Forelimb muscle (tissue), 1 donor: ENCODE measurements at places on chromosomes 3 and 15. TPM values are rescaled to one million over a fixed set of nuclear protein-coding genes. Genes with fewer than 3 reads are reported as not detected.

- no peak for DNase-seq
These were observed 28.0 kb downstream of the PTPN9 start for GRCh38 chr15:75551091-75551490.

DNA sequence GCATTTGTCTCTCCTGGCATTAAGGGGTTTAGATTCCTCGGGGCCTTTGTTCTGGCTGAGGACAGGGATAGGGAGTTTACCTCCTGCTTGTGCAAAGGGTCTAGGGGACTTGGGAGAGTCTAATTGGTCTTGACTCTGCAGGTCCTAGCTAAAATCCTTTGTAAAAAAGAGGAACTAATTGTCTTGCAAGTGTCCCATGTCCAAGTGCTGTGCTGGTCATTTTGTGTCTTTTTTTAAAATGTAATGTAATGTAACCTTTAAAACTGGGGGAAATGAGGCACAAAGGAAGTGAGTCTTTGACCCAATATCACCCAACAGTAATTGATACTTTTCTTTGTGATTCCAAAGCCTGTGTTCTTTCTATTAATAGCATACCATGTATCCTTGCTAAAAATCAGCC is 14.9 kb upstream of the C3orf80 start:
- DNase-seq, result no peak

DNA sequence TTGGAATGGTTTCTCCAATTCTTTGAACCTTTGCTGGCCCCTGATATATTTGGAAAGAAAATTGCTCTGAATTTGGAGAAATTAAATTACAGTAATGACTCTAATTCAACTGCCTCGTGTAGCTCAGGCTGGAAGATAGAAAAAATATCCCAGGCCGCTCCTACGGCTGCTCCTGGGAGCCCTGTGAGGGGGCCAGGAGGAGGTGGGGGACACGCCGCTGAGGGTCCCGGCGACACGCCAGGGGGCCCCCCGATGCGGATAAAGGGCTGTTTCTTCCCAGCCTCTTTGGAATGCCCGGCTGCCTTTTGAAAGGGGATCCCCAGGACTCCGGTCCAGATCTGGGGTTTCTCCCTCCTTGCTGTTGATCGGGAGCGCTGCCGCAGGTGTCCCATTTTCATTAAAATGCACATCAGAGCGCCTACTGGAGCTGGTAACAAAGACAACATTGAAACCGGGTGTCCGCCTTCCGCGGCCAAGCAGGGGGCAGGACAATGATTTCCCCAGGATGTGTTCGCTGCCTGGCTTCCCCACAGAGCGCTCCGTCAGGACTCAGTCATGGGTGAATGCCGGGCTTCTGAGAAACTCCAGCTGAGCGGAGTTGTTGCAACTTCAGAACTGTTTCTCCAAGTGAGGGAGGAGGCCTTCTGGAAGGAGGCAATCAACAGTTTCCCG is 200.1 kb upstream of the KBTBD8 start:
- DNase-seq, result no peak

DNA sequence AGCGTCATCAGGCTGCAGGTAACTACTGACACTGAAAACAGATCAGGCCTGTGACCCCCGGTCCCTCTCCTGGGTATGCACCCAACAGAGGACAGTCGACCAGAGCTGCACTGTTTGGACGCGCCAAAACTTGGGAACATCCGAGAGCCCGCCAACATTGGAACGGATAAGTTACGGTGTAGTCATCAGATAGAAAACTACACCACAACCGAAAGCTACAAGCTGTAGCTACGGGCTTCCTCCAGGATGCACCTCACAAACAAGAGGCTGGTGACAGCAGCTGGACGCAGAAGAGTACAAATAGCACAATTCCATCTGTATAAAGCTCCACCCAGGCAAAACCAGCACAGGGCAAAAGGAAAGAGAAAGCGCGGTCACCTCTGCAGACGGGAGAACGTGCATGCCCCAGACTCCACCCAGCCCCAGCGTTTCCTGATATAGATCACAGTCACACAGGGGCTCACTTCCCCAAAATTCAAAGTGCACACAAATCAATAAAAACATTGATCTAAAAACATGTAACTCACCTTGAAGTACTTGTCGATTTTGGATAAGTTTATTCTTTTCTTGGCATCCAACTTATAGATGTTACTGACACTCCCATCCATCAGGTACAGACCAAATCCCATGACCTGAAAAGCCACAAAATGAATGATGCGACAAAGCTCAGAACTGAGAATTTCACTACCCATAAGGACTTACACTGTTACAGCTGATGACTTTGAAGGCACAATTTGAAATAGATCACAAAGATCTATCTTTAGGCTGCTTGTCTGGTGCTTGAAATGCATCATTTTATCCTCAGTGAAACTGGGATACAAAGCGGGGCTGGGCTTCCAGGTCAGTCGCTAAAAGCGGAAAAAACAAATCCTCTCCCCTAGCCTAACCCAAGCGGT is 43.3 kb downstream of the CYFIP1 start:
- DNase-seq, result no peak

DNA sequence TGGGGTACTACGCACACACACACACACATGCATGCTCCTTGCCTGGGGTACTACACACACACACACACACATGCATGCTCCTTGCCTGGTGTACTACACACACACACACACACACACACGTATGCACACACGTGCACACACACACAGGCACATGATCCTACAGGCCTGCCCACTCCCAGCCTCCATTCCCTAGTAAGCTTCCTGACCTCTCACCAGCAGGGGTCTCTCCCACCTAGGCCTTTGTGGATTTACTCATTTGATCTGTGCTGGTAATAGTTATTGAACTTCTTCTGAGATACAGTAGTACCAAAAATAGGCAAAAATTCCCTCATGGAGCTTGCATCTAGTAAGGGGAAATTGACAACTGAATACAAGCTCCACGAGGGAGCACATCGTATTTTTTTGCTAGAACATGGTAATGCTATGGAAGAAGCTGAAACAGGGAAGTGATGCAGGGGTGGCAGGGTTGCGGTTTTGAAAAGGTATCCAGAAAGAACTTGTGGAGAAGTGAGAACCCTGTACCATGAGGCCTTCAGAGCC is 19.1 kb downstream of the TTC21A start:
- no peak for DNase-seq

GRCh38 chr15:68175526-68175925 is 29.6 kb downstream of the CALML4 start:
- no peak for DNase-seq

DNA sequence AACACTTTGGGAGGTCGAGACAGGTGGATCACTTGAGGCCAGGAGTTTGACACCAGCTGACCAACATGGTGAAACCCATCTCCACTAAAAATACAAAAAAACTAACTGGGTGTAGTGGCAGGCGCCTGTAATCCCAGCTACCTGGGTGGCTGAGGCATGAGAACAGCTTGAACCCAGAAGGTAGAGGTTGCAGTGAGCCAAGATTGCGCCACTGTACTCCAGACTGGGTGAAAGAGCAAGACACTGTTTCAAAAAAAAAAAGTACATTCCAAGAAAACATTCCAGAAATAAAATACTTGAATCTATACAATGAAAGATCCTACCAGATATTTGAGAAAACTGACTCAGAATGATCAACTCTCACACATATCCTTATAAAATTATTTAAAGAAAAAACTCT is 30.4 kb downstream of the TFDP2 start:
- DNase-seq, result no peak

- no peak for DNase-seq
These were observed 38.2 kb upstream of the PLCL2 start for GRCh38 chr3:16846373-16847080.

GRCh38 chr3:129259612-129260477 is 10.4 kb downstream of the COPG1 start:
- no peak for DNase-seq

- DNase-seq, result no peak
These were observed 63.8 kb upstream of the GLCE start for GRCh38 chr15:69096626-69097025.

Gene ATP8B4
- polyA plus RNA-seq, result 1.9 TPM

Gene CXCR6
- polyA plus RNA-seq, result 0.28 TPM

Gene SIAH2
- 20.4 TPM for polyA plus RNA-seq

Gene IL17RD
- polyA plus RNA-seq, result 22.1 TPM

Gene ELL3
- 1.8 TPM for polyA plus RNA-seq
